Choroid plexus epithelial cell (primary cell): ENCODE measurements at places on chromosomes 6 and 20.
A peak's percentile ranks its signal among the peaks of the same experiment; 100 is the strongest.

DNA sequence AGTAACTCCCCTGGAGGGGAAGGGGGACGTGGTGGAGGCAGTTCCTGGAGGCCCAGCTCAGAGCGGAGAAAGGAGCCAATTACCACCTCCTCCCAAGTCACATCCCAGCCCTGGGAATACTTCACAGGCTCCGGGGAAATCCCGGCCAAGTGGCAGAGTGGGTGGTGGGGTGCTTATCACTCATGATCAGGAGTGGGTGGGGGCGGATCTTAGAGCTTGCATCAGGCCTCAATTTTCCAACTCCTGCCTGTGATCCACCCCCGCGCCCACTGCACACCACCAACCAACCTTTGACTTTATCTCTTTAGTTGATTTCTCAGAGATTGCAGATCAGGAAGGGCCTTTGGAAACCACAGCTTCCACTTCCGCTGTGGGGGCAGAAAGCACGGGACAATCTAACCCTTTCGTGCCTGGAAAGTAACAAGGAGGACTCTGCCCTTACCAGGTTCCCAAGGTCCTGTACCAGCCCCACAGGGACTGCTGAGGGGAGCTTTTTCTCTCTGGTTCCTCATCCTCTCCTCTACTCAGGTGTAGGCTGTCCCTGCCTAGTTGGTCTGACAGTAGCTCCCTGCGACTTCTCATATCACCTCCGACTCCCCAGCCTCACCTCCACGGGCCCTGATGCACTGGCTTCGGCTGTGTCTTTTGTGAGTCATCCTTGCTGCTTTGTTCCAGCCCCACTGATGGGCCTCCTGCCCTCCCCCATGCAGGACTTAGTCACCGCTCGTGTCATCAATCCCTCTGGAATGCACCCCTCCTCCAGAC, 24.9 kb upstream of the IER3 start:
- DNase-seq, result peak; percentile 91

DNA sequence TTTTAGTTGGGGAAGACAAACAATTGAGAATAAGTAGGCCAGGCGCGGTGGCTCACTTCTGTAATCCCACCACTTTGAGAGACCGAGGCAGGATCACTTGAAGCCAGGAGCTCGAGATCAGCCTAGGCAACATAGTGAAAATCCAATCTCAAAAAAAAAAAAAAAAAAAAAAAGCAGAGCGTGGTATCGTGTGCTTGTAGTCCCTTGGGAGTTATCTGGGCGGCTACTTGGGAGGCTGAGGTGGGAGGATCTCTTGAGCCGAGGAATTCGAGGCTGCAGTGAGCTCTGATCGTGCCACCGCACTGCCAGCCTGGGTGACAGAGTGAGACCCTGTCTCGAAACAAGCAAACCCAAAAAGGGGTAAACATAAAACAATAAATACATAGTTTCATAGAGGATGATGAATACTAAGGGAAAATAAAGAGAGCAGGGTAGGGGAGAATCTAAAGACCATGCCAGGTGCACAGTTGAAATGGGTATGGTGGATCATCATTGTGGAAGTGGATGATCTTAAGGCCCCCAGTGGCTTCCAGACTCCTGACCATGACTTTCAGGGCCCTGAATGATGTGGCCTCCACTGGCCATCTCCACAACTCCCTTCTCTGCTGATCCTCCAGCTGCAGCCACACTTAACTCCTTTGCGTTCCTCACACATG, 947 bp downstream of the POFUT1 start:
- DNase-seq, result no peak

- no peak for DNase-seq
Measured at GRCh38 chr6:139150920-139151319, 16.0 kb downstream of the HECA start.

DNA sequence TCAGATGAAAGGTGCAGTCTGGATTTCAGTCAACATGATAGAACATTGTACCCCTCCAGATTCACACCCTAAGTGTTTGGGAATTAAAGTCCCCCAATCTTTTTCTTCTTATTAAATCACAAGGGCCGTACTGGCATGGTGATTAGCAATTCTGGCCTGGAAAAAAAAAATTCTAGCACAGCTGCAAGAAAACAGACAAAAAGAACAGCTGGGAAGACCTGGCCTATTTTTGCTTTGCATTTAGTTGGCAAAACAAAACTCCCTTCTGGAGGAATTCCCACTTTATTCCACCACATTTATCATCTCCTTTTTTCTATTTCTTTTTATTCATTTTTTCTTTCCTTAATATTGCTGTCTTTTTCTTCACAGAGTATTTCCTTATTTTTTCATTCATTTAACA, 39.8 kb upstream of the AKAP12 start:
- DNase-seq, result no peak

GRCh38 chr6:13175759-13176158, 152.6 kb downstream of the TBC1D7 start:
- no peak for DNase-seq

DNA sequence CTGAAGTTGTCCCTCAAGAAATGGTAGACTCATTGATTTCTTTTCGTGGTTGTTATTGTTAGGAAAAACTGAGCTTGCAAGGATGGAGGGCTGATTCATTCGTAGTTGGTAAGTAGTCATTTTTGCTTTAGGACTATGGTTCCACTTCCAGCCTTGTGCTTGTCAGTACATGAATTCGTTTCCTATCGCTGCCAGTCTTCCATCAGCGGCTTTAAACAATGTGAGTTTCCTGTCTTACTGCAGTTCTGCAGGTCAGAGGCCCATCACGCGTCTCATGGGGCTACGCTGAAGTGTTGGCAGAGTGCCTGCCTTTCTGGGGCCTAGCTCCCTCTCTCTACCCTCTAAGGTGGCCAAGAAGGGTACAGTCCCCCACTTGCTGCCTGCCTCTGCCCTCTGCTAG, 11.4 kb upstream of the MDFI start:
- peak; percentile 41 for DNase-seq

DNA sequence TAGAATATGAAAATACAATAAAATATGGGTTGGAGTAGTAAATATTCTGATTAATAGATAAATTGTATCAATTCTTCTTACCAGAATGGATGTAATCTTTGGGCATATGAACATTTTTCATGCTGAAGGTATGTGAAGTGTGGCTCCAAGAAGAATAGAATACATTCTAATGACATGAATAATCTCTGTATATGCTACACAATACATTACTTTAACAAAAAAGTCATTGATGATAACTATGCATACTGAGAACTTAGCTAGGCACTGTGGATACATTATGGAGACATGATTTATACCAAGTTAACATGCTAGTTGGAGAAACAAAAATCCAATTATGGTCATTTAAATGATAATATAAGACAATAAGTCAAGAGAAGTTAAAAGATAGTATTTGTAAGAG, 62.7 kb upstream of the HDAC2 start:
- no peak for DNase-seq

DNA sequence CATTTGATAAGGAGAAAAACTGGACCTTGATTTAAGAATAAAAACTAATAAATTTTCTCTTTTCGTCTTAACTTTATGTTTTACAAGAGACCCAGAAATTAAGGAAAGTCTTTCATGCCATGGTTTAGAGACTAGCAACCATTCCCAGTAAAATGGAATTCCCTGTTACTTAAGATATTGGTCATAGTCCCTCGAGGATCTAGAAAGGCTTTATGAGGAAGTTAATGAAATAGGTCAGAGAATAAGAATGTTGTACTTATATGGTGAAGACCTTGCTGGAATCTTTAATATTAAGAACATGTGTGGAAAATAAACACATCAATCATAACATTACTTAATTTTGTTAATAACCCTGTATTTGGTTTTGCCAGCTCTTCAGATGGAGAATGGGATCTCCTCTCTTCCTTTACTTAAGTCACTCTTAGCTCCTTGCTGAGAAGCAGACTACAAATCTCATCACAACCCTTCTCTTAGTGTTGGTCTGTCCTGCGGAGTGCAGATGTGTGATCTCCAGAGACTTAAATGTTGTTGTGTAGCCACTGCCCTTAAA, 382.9 kb downstream of the QKI start:
- DNase-seq, result no peak

GRCh38 chr6:168741942-168742782, 301.2 kb downstream of the SMOC2 start:
- no peak for DNase-seq

GRCh38 chr20:25081730-25082497, at the start of gene VSX1:
Gene VSX1 (minus strand): TSS chr20:25082141. CDS start chr20:25082096, 45 bp downstream.
- DNase-seq, result no peak

DNA sequence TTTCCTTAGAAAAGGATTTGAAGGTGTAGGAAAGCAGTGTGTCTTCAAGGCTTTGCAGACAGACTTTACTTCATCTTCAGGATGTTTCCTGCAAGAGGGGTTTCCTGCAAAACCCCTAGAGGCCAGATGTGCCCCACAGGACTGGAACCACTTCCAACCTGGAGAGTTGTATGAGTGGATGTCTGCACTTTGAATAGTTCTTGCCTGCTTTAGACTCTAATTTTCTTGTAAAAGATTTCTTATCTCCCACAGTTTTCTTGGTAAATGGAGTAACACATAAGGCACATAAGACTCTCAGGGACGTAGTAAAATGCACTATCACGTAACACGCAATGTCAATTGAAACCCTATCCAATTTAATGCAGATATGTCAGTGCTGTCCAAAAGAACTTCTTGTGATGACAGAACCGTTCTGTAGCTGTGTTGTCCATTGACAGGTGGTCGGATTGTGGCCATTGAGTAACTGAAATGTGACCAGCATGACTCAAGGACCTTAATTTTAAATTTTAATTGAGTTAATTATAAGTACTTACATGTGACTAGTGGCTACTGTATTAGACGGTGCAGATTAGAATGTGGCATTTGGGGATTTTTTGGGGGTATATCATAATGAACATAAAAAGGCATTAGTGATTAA, 118.7 kb downstream of the JARID2 start:
- DNase-seq, result no peak

DNA sequence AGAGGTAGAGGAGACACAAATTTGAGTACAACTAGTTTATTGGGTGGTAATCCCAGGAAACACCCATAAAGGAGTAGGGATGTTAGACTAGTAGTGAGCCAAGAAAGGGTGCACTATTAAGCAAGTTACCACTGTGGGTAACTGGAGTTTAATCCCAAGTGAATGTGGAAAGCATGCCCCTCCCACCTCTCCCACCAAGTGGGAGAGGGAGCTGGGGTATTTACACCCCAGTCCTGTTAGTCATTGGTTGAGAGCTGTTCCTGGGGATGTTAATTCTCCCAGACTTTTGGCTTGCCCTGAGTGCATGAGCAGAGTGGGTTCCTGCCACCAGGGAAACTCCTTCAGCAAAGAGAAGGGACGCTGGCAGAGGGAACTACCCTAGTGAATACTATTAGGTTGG, 49.2 kb upstream of the ZFP64 start:
- DNase-seq, result no peak
